Activated CD4-positive, alpha-beta T cell treated with anti-CD3 and anti-CD28 coated beads, Interleukin-10, Interleukin-2, amounts not matched to agents 100 ng/mL and 50 ng/mL, durations not matched to agents 16 hours and 8 hours (primary cell): ENCODE measurements at places on chromosomes 11 and 22.

DNA sequence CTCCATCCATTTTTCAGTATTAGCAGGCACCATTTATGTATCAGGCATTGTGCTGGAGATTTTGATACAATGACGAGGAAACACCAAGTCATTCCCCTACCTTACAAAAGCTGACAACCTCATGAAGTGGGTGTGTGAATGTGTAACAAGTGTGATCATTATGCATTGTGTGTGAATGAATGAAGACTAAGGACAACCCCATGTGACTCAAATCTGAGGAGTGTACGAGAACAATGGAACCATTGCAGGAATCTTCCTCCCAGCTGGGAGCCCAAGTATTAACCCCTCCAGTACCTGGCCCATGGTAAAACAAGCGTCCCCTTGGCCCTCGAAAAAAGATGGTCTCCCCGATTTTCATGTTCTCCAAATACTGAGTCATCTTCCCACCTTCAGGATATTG lies 4.4 kb downstream of the CYB5R2 start:
- DNase-seq, result no peak

GRCh38 chr22:37848587-37849088 lies 581 bp upstream of the EIF3L start:
- DNase-seq, result peak; percentile 28

- no peak for DNase-seq
These were observed at the start of gene ALDH3B1 for GRCh38 chr11:68010090-68011041. Gene ALDH3B1 (plus strand): TSS chr11:68010327. CDS start chr11:68015298, 4,971 bp downstream.

- no peak for DNase-seq
These were observed 87.2 kb upstream of the PITPNB start for GRCh38 chr22:28006271-28006670.

GRCh38 chr11:103111400-103111799 lies 2.2 kb downstream of the DYNC2H1 start:
- no peak for DNase-seq

- DNase-seq, result no peak
These were observed 12.8 kb downstream of the ZMAT5 start for GRCh38 chr22:29753808-29754657.

DNA sequence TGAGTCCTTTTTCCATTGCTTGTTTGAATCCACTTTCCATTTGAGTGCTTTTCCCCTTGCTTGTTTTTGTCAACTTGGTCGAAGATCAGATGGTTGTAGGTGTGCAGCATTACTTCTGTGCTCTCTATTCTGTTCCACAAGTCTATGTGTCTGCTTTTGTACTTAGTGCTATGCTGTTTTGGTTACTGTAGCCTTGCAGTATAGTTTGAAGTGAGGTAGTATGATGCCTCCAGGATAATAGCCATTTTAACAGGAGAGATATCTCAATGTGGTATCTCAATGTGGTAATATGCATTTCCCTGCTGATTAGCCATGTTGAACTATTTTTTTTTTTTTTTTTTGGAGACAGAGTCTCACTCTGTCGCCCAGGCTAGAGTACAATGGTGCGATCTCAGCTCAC lies 16.7 kb downstream of the ACRV1 start:
- DNase-seq, result peak; percentile 19

GRCh38 chr22:27747396-27748221 lies 53.9 kb downstream of the MN1 start:
- no peak for DNase-seq

- peak; percentile 48 for DNase-seq
These were observed 6.4 kb upstream of the EHF start for GRCh38 chr11:34614344-34615104.

- DNase-seq, result no peak
These were observed 6.6 kb upstream of the CABP7 start for GRCh38 chr22:29713156-29713727.

DNA sequence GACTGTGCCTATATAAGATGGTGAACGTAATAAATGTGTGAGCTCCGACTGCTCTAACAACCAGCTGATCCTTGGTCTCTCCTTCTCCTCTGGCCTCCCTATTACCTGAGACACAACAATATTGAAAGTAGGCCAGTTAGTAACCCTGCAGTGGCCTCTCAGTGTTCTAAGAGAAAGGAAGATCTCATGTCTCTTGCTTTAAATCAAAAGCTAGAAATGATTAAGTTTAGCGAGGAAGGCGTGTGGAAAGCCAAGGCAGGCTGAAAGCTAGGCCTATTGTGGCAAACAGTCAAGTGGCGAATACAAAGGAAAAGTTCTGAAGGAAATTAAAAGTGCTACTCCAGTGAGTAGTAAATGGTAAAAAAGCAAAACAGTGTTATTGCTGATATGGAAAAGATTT lies 39.5 kb downstream of the HIPK3 start:
- peak; percentile 6 for DNase-seq

- no peak for DNase-seq
These were observed 196.3 kb downstream of the CTTN start for GRCh38 chr11:70594606-70595005.

DNA sequence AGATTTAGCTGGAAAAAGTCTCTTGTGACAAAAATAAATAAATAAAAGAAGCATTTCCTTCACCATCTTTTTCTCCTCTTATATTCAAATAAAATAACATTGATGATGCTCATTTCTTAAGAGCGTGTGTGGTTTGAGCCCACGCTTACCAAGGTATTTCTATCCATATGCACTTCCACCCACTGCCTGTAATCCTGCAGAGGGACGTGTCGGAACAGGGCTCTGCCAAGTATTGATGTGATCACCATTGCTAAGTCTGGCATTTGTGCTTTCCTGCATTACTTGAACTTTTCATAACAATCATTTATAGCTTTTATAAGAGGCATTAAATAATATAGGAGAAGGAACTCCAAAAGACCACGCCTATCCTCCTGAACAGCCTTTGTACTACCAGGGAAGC lies 107.6 kb downstream of the SHANK2 start:
- DNase-seq, result no peak

DNA sequence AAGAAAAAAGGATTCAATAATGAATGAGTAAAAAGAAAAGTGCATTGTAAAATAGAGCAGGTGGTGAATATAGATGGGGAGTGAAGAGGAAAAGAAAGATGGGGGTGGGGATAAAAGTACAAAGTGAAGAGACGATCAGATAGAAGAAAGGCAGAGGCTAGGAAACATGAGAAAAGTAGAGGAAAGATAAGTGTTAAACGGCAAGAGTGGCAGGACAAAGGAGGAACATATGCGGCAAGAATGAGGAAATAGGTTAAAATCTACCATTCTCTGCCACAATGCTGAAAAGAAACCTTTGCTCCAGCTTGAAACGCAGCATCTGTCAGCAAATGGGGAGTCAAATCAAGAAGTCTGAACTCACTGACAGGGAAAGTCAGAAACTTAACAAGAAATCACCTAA lies 6.8 kb downstream of the FUT4 start:
- DNase-seq, result no peak

DNA sequence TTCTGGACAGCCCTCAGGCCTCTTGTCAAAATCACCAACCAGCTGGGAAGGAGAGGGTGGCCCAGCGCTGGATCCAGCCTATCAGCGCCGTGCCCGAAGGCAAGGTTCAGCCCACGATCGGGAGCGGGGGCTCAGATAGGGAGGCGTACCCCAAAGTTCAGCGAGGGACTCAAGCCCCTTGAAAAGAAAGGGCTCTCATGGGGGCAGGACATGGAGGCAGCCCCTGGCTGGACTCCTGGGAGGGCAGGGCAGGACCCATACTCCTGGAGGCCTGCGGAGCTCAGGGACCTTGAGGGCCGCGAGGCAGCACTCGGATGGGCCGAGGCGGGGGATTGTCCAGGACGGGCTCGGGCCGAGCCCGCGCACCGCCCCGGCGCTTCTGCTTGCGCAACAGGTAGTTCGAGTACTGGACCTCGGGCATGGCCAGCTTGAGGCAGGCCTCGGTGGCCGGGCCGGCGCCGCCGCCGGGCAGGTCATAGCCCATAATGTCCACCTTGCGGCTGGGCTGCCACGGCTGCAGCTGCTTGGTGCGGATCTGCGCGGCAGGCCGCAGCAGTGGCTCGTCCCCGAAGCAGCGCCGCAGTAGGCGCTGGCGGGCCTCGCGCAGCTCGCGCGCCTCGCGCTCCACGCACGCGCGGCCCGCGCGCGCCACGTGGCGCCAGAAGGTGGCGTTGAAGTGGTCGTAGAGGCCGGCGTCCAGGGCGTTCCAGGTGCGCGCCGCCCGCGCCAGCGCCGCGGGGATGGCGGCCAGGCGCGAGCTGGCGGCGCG lies 6.5 kb downstream of the GAL3ST3 start:
- DNase-seq, result no peak

- no peak for DNase-seq
These were observed 887.5 kb downstream of the NTM start for GRCh38 chr11:132257871-132258270.

DNA sequence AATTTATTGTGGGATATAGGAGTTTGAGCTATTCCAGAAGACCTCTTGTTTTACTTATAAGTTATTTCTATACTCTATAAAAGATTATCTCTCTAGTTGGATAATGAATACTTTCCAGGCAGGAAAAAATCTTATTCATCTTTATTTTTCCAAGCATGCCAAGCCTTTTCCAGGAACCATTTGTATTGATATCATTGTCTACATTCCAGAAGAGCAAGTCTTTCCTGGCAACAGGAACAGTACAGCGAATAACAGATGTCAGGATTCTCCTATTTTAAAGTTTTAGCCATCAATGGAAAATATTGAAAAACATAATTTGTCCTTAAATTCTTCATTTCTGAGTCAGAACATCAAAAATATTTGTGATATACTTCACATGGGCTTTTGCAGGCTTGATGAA lies 5.2 kb upstream of the NXPE1 start:
- DNase-seq, result no peak

DNA sequence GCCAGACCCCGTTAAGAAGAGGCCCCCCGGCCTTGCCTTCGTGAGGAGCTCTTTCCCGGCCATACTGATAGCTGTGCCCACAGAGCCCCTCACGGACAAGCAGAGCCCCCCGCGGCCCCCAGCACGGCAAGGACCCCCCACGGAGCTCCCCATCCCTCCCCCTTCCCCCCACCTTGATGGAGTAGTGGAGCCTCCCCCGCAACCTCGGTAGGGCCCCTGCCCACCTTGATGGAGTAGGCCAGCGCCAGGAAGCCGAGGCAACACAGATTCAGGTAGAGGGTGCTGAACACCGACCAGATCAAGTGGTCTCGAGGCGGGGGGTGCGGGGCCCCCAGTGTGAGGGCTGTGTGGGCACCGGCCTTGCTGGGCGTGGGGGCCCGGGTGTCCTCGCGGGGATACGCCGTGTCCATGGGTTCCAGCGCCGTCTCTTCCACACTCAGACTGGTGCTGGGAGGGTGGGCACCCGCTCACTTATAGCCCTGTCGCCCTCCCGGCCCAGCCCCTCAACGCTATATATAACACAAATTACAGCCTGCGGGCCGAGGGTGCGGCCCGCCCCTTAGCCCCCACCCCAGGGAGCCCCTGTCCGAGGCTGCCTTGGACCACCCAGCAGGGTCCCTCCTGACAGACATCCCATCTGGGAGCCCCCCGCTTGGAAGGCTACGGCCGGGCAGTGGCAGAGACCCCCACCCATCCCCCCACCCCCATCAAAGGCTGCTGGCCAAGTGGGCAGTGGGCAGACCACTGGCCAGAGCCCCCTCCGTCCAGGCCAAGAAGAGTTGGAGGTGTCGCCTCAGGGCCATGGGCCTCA lies at the start of gene IFITM5:
IFITM5 (minus strand) TSS at position 446 of the 811 bp plus-strand sequence; CDS start at position 410, 36 bp downstream.
- no peak for DNase-seq

GRCh38 chr11:2474059-2474901 lies 29.5 kb downstream of the KCNQ1 start:
- no peak for DNase-seq

DNA sequence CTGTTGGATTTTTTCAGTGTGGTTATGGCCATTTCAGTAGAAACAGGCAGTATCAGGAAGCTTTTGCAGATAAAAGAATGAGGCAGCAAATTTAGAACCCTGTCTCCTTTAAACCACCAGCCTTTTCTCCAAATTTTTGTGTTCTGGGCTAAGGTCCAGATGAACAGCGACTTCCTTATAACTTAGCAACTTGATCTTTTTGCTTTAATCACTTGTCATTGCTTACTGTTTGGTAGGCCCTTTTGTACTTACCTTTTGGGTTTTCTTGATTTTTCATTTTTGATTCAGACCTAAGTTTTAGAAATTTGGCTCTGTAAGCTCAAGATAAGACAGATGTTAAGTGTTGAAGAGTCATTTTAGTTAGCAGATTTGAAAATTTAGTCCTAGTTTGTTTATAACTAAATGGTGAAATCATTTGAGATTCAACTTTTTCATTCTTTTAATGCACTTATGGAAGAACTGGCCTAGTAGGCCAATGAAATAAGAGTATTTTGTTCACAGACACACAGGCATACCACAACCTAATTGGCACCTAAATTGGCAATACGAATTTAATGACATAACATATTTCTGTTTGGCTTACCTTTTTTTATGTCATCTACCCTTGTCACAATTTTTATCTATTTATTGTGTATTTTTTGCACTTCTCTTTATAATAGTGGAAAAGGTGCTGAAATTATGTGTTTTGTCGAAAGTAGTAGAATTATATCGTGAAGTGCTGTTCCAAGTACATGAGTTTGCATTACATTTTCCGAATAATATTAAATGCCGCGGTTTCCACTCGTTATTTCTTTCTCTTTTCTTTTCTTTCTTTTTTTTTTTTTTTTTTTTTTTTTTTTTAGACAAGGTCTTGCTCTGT lies 2.1 kb downstream of the RTN3 start:
- no peak for DNase-seq

DNA sequence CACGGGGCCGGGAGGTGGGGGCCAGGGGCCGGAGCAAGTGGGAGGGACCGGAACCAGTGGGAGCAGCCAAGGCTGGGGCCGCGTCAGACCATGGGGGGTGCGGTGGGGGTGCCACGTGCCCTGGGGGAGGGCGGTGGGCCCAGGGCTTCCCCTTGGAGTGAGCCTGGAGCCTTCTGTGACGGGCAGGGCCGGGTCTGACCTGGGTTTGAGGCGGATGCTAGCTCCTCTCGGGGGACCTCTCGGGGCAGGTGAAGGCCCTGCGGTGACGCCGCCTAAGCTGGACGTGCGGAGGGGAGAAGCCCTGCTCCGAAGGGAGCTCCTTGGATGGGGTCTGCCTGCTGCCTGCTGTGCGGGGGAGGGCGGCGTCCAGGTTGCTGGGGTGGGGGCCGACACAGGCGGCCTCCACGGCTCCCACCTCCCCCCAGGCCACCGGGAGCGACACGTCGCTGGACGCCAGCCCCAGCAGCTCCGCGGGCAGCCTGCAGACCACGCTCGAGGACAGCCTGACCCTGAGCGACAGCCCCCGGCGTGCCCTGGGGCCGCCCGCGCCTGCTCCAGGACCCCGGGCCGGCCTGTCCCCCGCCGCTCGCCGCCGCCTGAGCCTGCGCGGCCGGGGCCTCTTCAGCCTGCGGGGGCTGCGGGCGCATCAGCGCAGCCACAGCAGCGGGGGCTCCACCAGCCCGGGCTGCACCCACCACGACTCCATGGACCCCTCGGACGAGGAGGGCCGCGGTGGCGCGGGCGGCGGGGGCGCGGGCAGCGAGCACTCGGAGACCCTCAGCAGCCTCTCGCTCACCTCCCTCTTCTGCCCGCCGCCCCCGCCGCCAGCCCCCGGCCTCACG lies 115.0 kb downstream of the CACNA1I start:
- no peak for DNase-seq
